ENCODE measurements at places on chromosomes 12 and 14. TPM values are rescaled to one million over a fixed set of nuclear protein-coding genes. Genes with fewer than 3 reads are reported as not detected.

DNA sequence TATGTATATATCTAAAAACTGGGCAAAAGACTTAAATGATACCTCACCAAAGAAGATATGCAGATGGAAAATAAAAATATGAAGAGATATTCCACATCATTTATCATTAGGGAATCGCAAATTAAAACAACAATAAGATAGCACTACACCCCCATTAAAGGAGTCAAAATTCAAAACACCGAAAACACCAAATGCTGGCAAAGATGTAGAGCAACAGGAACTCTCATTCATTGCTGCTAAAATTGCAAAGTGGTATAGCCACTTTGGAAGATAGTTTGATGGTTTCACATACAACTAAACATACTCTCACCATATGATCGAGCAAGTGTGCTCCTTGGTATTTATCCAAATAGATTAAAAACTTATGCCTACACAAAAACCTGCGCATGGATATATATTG, 131.5 kb upstream of the BCL2L14 start:
- no peaks in the 10 kb centered on the region for H3K27me3 ChIP-seq
- H3K36me3 ChIP-seq, result no peaks in the 10 kb centered on the region
- no peak overlapping the region for H3K27ac ChIP-seq

DNA sequence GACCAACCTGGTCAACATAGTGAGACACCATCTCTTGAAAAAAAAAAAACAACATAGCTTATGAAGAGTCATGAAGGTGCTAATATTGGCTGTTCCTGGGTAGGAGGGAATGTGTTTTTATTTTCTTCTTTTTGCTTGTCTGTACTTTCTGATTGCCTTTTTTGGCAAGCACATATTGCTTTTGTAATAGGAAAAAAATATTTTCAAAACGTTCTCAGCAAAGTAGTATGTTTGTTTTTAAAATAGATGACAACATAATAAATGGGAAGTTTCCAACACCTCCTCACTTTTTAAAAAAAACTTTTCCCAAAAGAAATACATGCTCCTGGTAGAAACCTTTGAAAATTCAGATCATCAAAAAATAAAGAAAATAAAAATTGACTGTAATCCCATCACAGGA, 20.9 kb downstream of the FOS start:
- H3K4me3 ChIP-seq, result no peak overlapping the region
- H3K4me1 ChIP-seq, result peaks cover 13% of the 10 kb centered on the region
- no peak overlapping the region for H3K27ac ChIP-seq
- no peaks in the 10 kb centered on the region for H3K27me3 ChIP-seq
- no peak for DNase-seq
- H3K36me3 ChIP-seq, result no peaks in the 10 kb centered on the region

- H3K4me1 ChIP-seq, result peaks cover 25% of the 10 kb centered on the region
- no peak overlapping the region for H3K27ac ChIP-seq
- H3K27me3 ChIP-seq, result 0 out of 2 replicates have a peak, but pooled peaks cover 8% of the 10 kb centered on the region
- H3K4me3 ChIP-seq, result no peak overlapping the region
Measured at GRCh38 chr12:105937009-105937408, 201.7 kb downstream of the NUAK1 start.

- no peak for DNase-seq
- H3K4me3 ChIP-seq, result peak overlapping the region; percentile 42
- H3K27me3 ChIP-seq, result no peaks in the 10 kb centered on the region
- H3K4me1 ChIP-seq, result peaks cover 10% of the 10 kb centered on the region
- H3K27ac ChIP-seq, result no peak overlapping the region
Measured at GRCh38 chr14:20331053-20331613, 1.9 kb downstream of the CCNB1IP1 start.

GRCh38 chr14:95832012-95832411, 44.6 kb upstream of the TUNAR start:
- H3K27ac ChIP-seq, result no peak overlapping the region
- no peaks in the 10 kb centered on the region for H3K27me3 ChIP-seq
- H3K36me3 ChIP-seq, result no peaks in the 10 kb centered on the region
- no peak for DNase-seq

GRCh38 chr12:53824001-53824712, 72.4 kb upstream of the CISTR start:
- peaks cover 51% of the 10 kb centered on the region for H3K4me1 ChIP-seq

GRCh38 chr12:13205809-13206559, 9.5 kb downstream of the EMP1 start:
- H3K27ac ChIP-seq, result peak overlapping the region; percentile 91
- H3K27me3 ChIP-seq, result no peaks in the 10 kb centered on the region
- peak; percentile 98 for DNase-seq
- H3K4me1 ChIP-seq, result peaks cover 75% of the 10 kb centered on the region
- peaks cover 26% of the 10 kb centered on the region for H3K36me3 ChIP-seq

- H3K27ac ChIP-seq, result no peak overlapping the region
- DNase-seq, result no peak
- no peaks in the 10 kb centered on the region for H3K27me3 ChIP-seq
- H3K4me1 ChIP-seq, result no peaks in the 10 kb centered on the region
Measured at GRCh38 chr12:85759091-85759490, 77.1 kb downstream of the RASSF9 start.

GRCh38 chr12:88897723-88898122, 317.5 kb upstream of the KITLG start:
- no peaks in the 10 kb centered on the region for H3K27me3 ChIP-seq
- no peak overlapping the region for H3K4me3 ChIP-seq
- no peak for DNase-seq

DNA sequence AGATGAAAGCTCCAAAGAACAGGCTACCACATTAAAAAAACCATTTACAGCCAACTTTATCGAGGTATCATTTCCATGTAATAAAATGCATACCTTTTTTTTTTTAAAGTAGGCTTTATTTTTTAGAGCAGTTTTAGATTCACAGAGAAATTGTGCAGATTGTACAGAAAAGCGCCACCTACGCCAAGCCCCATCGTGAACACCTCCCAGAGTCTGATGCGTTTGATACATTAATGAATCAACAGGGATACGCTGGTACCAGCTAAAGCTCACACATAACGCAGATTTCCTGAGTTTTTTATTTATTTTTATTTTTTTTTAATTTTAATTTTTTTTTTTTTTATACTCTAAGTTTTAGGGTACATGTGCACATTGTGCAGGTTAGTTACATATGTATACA, 129.9 kb downstream of the KIF26A start:
- H3K27ac ChIP-seq, result no peak overlapping the region
- H3K4me1 ChIP-seq, result no peaks in the 10 kb centered on the region
- H3K27me3 ChIP-seq, result no peaks in the 10 kb centered on the region
- no peak for DNase-seq

DNA sequence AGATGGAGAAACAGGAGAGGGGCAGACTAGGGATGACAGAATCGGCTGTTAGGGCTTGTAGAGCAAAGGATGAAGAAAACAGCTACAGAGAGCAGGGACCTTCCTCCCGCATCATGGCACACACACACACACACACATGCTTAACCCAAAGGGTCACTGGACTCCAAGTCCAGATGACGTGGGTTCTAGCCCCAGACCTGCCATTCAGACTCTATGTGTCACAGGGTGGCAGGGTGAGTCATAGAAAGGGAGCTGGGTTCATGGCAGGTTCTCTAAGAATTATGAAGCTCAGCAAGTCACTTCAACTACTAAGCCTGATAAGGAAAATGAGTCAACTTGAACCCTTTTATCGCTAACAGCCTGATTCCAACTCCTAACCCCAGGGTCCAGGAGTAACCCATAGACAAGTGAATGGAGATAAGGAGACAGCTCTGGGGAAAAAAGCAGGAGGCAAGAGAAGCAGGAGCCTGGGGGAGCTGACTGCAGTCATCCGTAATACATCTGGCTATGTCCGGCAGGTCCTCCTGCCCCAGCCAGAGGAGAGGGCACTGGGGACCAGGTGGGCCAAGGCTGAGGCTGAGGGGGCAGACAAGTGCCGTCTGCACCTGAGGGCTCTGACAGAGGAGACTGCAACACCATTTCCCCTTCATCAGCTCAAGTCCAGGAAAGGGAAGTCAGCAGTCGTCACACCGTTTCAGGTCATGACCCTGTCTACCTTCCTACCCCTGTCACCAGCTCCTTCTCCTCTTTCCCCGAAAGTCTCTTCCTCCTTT, 3.6 kb upstream of the TNFRSF1A start:
- peak overlapping the region; percentile 90 for H3K27ac ChIP-seq
- H3K4me1 ChIP-seq, result peaks cover 29% of the 10 kb centered on the region
- no peaks in the 10 kb centered on the region for H3K36me3 ChIP-seq

DNA sequence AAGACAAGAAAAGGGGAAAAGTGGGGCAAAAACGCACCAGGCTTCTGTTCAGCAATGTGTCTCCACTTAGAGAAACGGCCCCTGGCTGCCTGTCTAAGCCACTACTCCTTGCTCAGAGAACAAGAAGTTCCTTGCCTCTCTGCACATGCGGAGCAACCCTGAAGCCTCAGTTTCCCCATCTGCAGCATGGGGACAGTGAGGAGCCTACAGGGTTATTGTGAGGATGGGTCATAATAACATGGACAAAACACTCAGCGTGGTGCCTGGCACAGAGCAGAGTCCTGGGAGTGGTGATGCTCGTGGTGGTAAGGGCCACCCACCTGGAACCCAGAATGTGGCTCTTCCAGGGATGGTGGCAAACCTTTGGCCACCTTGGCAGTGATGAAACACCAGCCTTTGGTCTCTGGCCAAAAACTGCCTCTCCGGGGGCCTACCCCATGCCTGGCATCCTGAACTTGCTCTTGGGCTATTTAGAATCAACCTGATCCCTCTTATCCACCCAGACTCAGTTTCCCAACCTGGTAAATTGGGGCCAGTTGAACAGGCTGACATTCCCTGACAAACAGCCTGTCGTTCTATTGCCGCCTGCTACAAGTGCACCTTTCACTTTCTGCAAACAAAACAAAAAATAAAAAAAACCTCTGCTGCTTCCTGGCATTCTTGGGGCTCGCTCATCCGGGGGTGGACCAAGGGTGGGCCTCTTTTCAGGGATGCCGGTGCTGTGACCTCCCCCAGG, 56.5 kb upstream of the DLK1 start:
- DNase-seq, result no peak
- peaks cover 20% of the 10 kb centered on the region for H3K4me1 ChIP-seq
- H3K36me3 ChIP-seq, result no peaks in the 10 kb centered on the region
- no peak overlapping the region for H3K4me3 ChIP-seq
- no peak overlapping the region for H3K27ac ChIP-seq

TAS2R8 gene
- not detected for total RNA-seq
